ENCODE measurements at places on chromosomes 12 and 14.

GRCh38 chr12:114812858-114813761, 129.1 kb upstream of the TBX3 start:
- no peak for DNase-seq

- no peak for DNase-seq
Measured at GRCh38 chr14:103260629-103261124, 73.4 kb upstream of the EIF5 start.

DNA sequence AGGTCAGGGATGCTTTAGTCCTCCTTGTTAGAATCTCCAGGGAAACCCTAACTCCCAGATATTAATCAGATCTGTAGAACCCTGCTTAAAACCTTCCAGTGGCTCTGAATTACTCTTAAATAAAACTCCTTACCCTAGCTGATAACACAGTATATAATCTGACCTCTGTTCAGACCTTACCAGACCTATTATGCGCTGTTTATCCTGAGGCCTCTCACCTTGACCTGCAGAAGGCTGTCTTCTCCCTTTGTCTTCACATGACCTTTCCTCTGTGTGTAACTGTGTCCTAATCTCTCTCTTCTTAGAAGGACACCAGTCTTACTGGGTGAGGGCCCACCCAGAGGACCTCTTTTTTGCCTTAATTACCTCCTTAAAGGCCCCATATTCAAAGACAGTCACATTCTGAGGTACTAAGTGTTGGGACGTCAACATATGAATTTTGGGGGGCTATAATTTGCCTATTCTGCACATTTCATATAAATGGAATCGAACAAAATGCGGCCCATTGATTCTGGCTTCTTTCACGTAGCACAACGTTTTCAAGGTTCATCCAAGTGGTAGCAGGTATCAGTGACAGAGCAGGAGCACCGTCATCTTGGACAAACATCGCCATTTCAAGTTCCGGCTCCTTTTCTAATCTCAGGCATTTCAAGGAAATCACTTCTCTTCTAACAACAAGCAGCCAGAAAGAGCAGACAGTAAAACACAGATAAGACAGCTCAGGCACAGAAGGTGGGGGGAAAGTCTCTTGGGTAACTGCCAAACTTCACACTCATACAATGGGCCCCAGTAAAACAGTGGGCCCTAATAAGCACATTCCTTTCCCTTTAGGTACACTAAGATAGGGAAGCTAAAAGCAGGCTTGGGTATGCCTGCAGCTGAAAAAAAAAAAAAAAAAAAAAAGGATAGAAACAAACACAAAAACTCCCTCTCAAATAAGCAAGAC, 200.2 kb upstream of the NUDT4 start:
- no peak for DNase-seq

GRCh38 chr12:124185971-124186686, 108.8 kb upstream of the RFLNA start:
- DNase-seq = no peak

GRCh38 chr14:52069307-52070050, 620 bp upstream of the NID2 start:
- DNase-seq = no peak

- DNase-seq = no peak
Measured at GRCh38 chr14:72471346-72471745, 422.6 kb downstream of the DPF3 start.

- DNase-seq = no peak
Measured at GRCh38 chr14:73258845-73259611, 21.7 kb downstream of the PAPLN start.

DNA sequence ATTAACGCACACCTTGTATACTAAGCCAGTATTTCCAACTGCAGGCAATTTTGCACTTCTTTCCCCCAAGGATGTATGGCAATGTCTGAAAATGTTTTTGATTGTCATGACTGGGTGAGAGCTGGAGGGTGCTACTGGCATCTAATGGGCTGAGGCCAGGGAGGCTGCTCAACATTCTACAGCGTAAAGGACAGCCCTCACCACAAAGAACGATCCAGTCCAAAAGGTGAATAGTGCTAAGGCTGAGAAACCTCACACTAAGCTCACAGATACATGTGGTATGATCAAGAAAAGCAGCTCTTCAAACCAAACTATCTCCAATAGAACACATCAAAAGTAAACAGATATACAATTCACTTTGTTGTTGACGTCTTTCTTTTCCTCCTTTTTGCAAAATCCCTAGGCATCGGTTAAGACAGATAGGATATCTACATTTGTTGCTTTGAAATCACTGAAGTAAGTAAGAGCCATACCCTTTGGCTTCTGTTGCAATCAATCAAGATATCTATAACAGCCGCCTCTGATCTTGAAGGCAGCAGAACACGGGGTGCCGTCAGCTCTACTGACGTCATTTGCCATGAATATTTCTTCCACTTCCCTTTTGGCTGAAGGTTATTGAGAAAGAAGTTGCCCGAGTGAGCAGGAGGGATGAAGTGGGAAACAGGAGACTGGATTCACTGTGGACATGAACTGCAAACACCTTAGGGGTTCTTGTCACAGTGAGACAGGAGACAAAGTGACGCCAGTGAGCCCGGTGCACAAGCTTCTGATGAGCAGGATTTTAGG, 218.3 kb downstream of the FOXN3 start:
- no peak for DNase-seq

DNA sequence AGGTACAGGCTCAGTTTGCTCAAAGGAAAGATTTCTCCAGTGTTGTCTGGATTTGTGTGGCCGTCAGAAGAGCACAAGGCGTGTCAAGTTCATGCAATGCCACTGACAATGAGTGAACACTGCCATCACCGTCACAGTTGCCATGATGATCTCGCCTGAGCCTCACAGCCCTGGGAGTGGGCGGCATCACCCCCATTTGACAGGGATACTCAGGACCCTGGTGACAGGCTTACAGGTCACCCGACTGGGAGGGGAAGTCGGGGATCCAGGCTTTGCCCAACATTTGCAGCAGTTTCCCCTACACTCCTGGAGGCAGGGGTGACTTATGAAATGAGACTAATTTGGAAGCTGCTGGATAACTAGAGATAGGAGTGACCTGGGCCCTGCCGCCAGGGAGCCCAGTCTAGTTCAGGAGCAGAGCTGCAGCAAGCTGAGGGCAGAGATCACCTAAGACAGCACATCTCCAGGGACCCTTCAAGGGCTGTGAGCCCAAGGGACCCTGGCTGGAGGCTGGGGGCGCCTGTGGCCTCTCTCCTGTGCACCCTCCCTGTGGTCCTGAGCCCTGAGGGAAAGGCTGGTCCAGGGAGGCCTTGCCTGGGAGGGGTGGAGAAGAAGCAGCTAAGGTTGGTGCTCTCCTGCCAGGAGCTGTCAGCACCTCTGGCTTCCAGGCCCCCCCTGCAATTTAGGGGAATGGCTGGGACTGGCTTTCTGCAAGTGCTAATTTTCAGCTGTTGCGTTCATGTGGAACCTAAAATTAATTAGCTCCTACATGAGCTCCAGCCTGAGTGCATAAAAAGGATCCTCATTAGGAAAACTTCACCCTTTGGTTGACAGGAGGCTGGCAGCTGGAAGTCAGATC, 32.4 kb upstream of the BEGAIN start:
- no peak for DNase-seq

DNA sequence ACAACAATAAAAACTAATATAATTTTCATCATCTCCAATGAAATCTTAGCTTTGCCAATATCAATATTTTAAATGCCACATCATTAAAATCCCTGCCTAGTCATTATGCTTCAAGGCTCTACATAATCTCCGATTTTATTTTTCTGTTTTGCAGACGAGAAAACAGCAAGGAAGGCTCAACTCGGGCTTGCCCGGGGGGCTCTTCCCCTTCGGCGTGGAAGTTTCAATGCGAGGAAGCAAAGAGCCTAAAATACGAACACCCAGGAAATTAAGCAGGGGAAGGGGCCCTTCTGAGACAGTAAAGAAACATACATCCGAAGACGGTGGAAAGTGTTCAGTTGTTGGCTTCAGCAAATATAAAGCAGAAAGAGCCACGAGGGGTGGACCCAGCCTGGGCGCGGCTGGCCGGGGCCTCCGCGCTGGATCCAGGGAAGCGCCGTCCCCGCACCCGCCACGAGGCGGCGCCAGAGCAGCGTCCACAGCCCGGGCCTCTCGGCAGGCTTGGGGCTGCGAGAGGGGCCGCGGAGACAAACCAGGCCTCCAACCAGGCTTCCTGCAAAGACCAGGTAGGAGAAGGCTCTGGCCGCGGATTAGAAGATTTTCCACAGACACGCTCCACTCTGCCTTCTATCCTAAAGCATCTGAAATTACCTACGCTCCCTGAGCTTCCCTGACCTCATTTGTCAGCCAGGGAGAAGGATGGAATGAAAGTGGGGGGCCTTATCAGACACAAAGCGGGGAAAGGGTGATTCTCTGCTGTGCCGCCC, 77.2 kb downstream of the SERPINA3 start:
- DNase-seq = peak; percentile 60

DNA sequence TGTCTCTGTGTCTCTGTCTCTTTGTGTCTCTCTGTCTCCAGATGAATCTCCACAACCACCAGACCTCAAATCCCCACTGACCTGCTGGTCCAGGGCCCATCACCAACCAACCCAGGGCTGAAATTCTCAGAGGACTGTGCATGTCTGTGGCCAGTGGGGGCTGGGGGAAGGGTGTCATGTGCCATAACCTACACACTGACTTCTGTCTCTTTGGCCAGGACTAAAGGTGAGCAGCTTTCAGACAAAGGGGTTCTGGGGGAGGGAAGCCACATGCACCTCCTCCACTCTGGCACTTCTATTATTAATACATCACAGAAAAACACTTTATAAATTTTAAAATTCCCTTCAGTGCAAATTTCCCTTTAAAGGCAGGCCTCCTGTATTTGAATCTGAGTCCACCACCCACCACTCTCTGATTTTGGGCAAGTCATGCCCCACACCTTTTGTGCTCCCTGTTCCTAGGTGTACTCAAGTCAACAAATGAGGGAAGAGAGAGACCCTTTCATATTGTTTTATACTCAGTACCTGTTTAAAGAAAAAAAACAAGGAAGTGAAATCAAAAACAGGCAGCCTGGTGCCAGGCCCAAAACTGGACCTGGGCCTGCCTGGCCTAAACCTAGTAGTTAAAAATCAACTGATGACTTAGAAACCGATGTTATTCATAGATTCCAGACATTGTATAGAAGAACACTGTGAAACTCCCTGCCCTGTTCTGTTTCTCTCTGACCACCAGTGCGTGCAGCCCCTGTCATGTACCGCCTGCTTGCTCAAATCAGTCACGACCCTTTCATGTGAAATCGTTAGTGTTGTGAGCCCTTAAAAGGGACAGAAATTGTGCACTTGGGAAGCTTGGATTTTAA, 80.2 kb downstream of the TUNAR start:
- DNase-seq = no peak

- no peak for DNase-seq
Measured at GRCh38 chr12:21989819-21990412, 48.7 kb upstream of the ABCC9 start.

- DNase-seq = no peak
Measured at GRCh38 chr12:61857968-61858367, 402.2 kb upstream of the USP15 start.

DNA sequence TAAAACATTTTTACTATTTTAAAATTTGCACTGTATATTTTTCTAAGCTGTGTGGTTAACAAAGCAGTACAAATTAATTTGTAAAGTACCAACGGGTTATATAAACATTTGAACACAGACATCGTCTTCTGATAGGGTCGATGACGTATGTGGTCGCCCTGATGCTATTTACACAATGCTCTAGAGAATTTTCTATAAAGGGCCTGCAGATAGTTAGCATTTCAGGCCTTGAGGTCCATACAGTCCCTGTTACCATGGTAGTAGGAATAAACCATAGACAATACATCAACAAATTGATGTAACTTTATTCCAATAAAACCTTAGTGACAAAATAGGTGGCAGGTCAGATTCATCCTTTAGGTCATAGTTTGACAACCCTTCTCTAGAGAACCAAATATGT, 25.7 kb upstream of the PDZRN4 start:
- no peak for DNase-seq

DNA sequence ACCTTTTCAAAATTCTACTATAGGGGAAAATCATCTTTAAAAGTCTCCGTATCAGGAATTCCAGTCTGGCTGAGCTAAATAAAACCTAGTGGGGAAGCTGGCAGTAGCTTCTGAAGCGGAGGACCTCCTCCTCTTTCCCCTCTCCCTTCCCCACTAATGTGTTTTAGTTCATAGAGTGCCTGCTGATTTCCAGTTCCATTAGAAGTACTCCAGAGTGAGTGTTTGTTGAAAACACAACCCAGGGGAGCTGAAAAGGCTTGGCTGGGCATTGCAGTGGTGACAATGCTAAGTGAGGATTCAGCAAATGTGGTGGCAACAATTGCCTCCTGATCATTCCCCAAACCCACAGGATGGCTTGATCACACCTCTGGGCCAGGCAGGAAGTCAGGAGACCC, 144.2 kb upstream of the FRMD6 start:
- no peak for DNase-seq

GRCh38 chr12:105355752-105356151, 25.3 kb downstream of the C12orf75 start:
- DNase-seq = no peak

DNA sequence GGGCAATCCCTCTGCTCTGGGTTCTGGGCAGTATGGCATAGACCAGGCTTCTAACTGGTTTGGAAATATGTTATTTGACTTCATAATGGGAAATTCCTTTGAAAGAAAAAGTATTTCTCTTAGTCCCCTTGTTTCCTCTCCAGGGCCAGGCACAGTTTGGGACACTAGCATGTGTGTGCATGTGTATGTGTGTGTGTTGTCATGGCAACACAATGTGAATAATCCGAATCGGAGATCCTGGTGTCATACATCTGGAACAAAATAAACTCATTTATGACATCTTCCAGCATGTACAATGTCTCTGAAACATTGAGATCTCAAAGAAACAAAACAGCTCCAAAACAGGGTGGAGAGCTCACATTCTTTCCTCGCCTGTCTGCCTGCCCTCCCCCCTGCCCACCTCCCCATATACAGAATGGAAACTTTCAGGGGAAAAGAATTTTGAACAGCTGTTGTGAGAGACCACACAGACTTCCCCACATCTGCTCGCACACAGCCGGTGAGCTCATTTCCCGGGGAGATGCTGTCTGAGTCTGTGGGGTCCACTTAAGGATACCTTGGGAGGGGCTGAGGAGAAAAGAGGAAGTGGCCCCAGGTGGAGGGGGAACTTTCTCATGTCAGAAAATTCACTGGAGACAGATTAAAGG, 55.5 kb upstream of the PARP11 start:
- DNase-seq = no peak

DNA sequence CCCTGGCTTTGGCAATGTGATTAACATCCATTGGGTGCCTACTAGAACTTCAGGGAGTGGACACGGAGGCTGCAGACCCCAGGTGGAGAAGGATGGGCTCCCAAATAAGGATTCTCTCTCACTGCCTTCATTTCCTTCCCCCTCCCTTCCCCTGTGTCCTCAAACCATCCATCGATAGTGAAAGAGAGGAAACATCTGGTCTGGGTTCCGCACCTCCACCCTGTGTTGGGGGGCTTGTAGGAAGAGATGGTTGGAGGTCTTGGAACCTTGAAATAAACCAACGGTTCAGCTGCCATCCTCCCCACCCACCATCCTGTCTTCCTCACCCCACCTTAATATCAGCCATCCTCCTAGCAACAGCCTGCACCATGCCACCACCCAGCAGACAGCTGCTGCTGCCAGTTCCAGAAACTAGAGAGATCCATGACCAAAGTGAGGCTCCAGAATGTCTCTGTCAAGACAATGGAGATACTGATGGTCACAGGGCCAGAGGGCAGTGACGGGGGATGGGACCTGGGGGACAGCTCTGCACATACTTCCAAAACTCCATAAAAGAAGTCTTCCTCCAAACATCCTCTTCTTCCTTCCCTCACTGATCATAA, 153.1 kb upstream of the CCND2 start:
- peak; percentile 35 for DNase-seq
